CD8-positive, alpha-beta T cell (primary cell): ENCODE measurements at places on chromosomes 4 and X. TPM values are rescaled to one million over a fixed set of nuclear protein-coding genes. Genes with fewer than 3 reads are reported as not detected.

Gene RAB9A
- total RNA-seq, result 19.4 TPM

Gene HTN1
- not detected for total RNA-seq

Gene PLXNB3
- total RNA-seq, result 0.35 TPM

DNA sequence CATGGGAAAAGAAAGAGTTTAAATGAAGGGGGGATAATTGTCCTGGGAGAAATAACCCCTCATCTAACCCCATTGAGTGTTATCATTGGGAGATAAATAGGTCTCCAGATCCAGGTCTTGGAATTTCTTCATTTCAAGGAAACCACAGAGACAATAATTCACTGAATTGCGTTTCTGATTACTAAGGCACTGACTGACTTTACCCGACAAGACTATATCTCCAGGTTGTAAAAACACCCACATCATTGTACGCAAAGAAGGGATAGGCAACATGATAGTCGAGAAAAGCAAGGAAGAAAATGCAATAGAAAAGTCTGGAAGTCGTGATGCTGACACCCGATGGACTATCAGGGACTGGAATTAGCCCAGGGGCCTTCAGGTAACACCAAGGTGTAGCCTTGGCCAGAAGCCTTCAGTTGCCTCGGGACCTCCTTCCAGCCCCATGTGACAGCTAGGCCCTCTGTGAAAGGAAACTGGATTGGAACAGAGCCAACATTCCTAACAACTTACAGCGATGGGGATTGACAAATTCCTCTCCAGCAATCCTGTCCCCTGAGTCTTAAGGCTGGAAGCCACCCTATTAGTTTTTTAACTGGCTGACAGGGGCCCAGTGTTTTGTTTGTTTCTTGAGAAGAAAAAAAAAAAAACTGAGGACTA lies 46.5 kb upstream of the RAB9B start:
- no peak for DNase-seq

DNA sequence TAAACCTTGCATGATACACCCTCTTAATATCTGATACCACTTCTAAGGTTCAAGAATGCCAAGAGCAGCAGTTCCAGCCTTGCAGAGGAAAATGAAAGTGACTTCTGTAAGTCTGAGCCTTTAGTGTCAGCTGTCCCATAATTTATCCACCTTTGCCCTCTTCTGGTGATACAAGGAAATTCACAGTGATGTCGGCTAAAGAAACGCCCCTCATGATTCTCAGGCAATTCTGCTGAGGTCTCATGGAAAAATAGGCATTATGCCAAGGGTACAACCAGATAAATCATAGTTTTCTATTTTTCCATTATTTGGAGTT lies 172.2 kb upstream of the CXCL13 start:
- DNase-seq, result no peak

DNA sequence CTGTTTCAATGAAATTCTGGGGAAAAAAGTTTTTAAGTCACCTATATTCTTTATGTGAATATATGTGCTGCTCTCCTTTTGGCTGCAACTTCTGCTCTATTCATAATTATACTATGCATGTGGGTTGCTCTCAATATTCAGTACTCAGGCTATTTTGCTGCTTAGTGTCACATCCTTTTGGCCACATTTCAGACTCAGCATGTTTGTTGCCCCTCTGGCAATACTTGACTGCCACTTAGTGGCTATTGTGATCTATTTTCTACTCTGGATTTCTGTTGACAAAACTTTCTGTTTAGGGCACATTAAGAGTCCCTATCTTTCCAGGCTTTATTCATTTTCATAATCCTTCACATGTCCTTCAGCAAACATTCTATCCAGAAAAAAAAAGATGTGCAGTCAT lies 15.8 kb upstream of the CT45A1 start:
- DNase-seq, result no peak

Gene SLC9B1
- 1.7 TPM for total RNA-seq

Gene HSPA4L
- total RNA-seq, result not detected

GRCh38 chr4:121070274-121070673 lies 2.1 kb downstream of the NDNF start:
- DNase-seq, result no peak

Gene AFF2
- 1.9 TPM for total RNA-seq

DNA sequence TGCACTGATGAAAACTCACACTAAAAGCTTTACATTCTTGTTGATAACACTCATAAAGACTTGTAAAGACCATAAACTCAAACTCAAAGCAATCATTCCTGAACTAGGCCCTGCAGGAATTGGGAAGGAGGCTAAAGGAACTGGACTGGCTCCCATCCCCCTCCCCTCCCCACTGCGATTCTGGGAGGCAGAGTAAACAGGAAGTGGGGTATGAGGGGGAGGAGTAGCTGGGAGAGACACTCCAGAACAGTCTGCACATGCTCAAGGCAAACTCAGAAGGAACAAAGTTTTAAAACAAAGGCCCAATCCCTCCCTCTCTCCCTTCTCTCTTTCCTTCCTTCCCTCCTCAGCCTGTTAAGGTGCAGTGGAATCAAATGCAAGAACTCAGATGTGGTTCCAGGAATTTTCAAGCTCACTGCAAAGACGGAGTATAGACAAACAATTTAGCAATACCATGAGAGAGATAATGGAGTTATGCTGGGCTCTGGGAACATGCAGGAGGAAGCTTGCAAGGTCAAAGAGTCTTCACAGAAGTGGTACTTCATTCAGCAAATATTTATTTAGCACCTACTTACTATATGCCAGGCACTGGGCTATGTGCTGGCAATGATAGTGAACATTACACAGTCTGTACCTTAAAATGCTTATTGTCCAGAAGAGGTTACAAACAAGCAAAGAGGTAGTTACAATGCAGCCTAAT lies 15.9 kb downstream of the MID1IP1 start:
- DNase-seq, result peak; percentile 26

GRCh38 chr4:115873048-115873447 lies 759.6 kb upstream of the NDST4 start:
- no peak for DNase-seq

DNA sequence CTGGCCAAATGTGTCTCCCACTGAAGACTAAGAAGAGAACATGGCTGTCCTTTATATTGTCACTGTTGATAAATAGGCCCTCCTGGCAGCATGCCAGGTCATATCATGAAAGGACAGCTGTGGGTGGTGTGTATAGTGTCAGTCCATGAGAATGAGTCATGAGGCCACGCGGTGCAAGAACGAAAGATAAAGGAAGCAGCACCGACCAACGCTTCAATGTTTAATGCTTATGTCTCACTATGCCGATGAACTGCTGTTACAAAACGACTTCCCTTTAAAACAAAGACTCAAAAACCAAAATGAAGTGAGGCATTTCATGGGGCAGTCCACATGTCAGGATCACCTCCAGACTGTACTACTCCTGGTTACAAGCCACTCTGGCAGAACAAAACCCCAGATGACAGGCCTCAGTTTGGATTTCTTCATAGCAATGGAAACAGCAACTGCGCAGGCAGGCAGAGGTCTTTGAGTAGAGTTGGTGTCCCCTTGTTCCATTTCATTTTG lies 5.2 kb upstream of the TCEANC start:
- peak; percentile 18 for DNase-seq
